ENCODE measurements at places on chromosomes 7 and 10.

DNA sequence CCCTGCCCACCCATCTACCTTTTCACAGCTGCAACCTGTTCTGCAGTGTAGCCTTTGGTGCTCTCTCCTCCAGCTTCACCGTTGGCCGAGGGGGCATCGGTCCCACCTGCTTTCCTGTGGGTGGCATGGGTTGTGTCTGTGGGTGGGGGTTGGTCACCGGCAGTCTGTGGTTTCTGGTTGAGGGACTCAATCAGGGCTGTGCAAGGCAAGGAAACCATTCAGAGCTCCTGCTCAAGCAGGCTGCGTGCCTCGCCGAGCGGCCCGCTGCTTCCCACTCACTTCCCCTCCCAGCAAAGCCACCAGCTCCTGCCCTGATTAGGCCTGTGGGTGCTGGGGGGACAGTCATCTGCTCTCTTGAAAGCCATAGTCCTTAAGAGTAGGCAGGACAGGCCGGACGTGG lies 9.8 kb downstream of the DNAJB12 start:
- DNase-seq: no peak

GRCh38 chr7:102304668-102305067 lies 18.0 kb downstream of the SH2B2 start:
- no peak for DNase-seq

GRCh38 chr7:81245353-81245752 lies 326.5 kb upstream of the SEMA3C start:
- DNase-seq: no peak

DNA sequence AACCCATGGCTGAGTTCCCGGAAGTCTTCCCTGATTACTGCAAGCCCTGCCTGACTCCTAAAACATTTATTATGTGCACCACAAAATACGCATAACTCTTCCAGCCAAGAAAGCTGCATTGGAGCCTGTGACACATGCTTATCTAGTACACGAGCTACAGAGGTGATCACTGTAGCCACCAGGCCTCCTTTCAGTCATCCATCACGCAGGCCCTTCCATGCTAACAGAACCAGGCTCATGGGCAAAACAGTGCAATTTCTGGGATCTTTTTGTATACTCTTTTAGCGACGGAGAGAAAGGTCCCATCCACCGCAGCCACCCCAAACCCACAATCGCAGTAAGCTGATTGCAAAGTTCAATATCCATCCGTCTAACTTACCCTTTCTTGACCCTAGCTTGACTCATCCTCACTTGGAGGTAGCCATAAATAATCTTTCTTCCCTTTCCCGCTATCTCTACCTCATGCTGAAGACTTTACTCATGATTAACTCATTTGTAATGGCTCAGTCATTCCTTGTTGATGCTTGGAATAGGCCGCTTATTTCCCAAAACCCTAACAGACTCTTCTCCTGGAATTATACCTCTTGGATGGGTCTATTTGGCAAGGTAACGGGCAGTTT lies 1203.5 kb downstream of the TYW1 start:
- no peak for DNase-seq

DNA sequence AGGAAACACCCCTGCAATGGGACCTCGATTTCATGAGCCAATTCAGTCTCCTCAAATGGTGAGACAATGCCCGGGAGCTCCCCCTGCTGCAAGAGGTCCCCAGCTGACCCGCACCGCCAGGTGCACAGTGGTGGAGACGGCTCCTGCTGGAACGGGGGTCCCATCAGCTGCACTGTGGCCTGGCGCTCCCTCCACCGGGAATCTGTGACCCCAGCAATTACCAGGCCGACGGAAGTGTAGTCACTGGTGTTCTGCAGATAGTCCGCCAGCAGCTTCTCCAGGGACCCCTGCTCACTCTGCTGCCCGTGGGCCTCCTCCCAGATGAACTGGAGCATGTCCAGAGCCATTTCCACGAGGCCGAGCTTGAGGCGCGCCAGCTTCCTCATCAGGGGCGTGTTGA lies 64.9 kb upstream of the NKX6-2 start:
- DNase-seq: no peak

GRCh38 chr7:153475239-153475638 lies 577.0 kb upstream of the DPP6 start:
- DNase-seq: no peak

DNA sequence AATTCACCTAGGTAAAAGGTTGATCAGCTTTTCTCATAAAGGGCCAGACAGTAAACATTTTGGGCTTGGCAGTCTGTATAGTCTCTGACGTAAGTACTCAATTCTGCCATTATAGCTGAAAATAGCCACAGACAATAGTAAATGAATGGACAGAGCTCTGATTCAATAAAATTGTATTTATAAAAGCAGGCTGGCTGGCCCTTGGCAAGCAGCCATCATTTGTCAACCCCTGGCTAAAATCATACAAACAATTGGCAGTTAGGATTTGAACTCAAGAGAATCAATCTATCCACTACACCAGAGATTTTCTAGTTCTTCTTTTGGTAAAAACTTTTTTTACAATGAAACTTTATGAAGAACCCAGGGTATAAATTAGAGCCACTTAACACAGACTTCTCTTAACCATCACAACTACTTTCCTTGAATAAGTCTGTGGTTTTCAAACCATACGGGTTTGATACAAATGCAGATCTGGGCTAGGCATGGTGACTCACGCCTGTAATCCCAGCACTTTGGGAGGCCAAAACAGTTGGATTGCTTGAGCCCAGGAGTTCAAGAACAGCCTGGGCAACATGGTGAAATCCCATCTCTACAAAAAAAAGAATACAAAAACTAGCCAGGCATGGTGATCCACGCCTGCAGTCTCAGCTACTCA lies 124.5 kb downstream of the SLC16A9 start:
- no peak for DNase-seq

DNA sequence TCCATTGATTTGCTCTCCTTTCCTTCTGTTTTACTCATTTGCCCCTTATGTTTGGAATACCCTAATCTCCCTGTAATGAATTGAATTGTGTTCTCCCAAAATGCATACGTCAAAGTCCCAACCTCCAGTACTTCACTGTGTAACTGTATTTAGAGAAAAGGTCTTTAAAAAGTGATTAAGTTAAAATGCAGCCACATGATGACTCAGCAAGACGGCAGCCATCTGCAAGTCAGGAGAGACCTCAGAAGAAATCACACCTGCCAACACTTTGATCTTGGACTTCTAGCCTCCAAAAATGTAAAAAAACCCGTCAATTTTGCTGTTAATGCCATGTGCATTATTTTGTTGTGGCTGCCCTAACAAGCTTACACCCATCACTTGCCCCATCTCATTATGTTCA lies 85.3 kb upstream of the PCLO start:
- no peak for DNase-seq

- no peak for DNase-seq
Measured at GRCh38 chr10:4721999-4722753, 103.8 kb upstream of the AKR1E2 start.

DNA sequence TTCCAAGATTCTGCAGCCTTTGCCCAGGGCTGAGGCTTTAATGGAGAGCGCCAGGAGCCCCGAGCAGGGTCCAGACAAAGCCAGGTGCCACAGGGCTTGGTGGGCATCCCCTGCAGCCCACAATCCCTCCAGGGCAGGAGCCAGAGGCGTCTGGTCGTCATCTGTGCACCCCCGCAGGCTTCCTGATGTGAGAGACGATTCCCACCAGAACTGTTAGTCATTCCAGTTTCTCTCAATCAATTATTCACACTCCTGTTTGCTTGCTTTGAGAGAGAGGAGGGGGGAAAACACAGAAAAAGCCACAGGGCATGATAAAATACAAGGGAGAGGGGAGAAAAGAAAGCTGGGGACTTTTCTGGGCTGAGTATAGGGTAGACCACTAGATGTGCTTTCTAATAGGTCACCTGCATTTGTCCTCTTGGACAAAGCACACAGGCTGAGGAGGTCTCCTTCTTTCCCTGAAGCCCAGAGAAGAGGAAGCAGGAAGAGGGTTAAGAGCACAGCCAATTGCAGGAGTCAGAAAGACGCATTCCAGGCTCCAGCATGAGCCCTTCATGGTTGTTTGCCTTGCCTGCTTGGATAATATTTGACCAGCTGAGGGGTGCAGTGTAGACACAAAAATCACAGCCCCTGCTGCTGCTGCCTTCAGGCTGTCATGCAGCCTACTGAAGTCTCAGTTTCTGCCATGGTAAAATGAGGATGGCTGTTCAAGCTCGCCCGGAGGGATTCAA lies 194.4 kb downstream of the PLXNA4 start:
- peak; percentile 74 for DNase-seq

DNA sequence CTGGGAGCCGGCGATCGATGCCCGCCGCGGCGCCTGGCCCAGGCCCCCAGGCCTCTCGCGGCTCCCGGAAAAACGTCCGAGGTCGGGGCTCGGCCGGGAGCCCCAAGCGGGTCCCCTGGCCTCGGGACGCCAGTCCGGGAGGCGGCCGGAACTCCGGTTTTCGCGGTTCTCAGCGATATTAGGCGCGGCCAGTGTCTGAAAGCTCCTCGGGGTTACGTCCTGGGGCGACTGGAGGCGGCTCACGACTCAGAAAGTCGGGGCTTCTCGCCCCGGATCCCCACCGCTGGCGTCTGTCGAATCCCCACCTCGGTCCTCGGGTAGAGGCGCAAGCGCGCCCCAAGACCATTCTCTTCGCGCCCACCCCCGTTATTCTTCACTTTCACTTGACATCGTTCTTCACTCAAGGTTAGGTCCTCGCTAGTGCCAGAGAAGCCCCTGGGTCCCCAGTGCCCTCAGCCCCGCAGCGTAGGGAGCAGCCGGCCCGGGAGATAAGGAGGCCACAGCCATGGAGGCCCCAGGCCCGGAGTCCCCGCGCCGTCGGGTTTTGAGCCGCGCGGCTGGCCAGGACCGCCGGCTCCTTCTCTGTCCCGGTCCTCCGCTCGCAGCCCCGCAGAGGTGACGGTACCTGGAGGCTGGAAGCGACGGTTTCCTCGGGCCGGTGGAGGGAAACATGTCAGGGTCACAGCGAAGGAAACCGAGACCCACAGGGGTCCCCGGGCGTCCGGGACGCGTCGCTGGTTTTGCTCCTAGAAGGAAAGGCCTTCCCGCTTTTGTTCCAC lies 35.2 kb upstream of the EBLN1 start:
- DNase-seq: no peak

DNA sequence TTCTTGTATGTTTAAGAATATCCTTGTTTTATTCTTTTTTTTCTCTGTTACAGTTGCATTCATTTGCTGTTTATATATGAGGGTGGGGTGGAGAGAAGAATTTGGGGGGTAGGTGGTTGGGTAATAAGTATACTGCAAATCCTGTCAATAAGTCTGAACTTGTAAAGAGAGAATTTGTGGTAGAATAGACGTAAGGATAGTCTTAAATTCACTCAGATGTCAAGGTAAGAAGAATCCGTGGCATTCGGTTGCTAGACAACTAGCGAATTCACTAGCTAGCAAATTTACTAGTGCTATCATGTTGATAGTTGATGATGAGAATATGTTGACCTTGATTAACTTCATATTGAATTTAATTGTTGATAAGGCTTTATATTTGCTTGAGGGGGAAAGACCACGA lies 40.7 kb downstream of the RSBN1L start:
- DNase-seq: no peak

DNA sequence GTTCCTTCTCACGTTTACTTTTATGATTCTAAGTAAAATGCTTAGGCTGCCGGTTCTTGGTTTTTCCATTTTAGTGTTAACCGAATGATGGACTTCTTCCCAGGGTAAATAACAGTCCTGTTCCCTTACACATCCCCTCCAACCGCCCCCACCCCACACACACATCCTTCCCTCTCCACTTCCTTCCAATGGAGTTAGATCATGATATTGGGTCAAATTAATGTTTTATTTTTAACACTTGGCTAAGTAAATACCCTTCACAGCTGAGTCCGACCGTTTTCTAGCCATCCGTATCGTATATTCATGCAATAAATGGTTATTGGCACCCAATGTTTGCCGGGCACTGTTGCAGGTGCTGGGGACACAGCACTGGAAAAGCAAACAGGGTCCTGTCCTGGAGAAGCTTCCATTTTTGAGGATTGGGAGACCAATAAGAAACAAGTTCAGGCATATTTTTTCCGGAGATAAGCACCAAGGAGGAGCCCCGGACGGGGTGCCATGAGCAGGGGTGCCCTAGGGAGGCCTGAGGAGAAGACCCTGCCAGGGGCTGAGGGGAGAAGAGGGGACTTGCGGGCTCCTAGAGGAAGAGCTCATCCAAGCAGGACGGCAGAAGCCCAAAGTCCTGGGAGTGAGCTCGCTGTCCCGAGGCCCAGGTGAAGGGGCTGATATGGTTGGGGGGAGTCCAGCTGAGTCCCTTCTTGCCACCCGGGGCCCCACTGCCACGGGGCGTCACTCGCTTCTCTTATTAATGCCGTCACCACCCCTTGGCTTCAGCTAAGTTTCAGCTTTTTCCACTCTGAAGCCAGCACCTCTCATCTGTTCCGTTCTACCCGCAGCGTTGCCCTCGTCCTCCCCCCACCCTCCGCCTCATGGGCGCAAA lies 126.0 kb upstream of the RET start:
- DNase-seq: no peak

DNA sequence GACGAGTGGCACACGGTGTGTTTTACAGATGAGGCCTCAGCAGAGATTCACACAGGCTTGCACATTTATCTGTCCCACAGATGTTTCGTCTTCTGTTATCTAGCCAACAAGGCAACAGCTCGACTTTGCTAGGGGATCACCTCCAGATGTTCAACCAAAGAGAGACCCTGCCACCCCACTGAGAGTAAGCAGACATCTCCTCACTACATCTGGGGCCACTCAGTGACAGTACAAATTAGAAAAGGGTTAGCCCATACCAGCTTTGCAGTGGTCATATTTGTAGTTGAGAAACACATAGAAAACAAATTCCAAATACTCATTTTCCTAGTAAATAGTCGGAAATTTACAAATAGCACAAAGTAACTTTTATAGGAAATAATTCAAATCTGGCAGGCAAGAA lies 164.2 kb downstream of the HDAC9 start:
- no peak for DNase-seq

DNA sequence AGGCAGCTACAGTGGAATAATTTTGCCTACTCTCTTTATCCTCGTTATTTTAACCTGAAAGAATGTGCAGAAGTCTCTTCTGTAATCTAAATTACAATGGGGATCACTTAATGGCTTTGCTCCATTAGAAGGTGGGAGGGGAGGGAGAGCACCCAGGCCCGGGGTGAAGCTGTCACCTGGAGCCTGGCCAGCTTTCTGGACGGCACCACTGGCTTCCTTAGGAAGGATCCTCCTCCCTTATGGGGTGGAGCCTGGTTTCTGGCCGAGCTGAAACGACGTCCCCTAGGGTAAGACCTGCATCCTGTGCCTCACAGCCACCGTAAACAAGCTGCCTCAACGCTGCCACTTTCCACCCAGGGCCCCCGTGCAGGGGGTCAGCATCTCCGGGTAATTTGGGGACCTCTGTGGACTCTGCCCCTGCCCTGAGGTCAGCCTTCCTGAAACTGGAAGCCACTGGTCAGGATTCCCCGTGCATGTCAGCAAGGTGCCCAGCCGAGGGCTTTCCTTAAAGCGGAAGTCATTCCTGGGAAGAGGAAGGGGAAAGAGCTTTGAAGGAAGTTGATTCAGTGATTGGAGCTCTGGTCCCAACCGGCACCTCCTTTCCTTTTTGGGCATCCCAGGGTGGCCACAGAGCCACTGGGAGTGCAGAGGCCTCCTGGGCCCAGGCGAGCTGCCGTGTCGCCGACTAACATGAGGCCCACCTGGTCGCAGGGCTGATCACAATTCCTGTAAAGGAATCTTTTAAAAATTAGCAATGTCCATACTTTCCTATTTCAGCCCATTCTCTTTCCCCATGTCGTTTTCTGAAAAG lies 569.1 kb downstream of the DNAJB6 start:
- peak; percentile 63 for DNase-seq

All from NCI-H2029 (cell line).